ENCODE measurements at places on chromosomes 16 and 17. TPM values are rescaled to one million over a fixed set of nuclear protein-coding genes. Genes with fewer than 3 reads are reported as not detected.
A peak's percentile ranks its signal among the peaks of the same experiment; 100 is the strongest.

CD79B gene
- total RNA-seq, result 40.9 TPM

PSMB3 gene
- total RNA-seq, result 348 TPM

RDM1 gene
- total RNA-seq, result 10.4 TPM

PPM1E gene
- total RNA-seq, result 0.02 TPM

MYH11 gene
- total RNA-seq, result not detected

PIK3R5 gene
- total RNA-seq, result 22.4 TPM

MYL11 gene
- 1.6 TPM for total RNA-seq

TEKT1 gene
- total RNA-seq, result not detected

GSE1 gene
- total RNA-seq, result 16.0 TPM

LRRC46 gene
- 0.29 TPM for total RNA-seq

- no peak for DNase-seq
Measured at GRCh38 chr16:56005958-56006357, 130.8 kb upstream of the CES5A start.

DNA sequence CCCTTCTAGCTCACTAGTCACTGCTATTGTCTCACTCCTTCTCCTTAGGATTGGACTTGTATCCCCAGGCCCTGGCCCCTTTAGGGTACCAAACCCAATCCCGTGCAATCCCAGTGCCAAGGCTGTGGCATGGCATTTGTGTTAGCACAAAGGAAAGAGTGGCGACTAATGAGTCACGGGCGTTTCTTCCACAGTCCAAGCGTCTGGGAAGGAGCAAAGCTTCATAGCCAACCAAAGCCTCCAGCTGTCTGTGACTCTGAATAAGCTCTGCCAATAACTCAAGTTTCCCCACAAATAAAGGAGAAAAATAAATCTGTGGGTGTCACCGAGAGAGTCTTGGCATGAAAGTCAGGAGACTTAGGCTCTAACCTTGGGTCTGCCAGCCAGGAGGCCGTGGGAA lies 54.6 kb upstream of the COX10 start:
- DNase-seq, result no peak

DNA sequence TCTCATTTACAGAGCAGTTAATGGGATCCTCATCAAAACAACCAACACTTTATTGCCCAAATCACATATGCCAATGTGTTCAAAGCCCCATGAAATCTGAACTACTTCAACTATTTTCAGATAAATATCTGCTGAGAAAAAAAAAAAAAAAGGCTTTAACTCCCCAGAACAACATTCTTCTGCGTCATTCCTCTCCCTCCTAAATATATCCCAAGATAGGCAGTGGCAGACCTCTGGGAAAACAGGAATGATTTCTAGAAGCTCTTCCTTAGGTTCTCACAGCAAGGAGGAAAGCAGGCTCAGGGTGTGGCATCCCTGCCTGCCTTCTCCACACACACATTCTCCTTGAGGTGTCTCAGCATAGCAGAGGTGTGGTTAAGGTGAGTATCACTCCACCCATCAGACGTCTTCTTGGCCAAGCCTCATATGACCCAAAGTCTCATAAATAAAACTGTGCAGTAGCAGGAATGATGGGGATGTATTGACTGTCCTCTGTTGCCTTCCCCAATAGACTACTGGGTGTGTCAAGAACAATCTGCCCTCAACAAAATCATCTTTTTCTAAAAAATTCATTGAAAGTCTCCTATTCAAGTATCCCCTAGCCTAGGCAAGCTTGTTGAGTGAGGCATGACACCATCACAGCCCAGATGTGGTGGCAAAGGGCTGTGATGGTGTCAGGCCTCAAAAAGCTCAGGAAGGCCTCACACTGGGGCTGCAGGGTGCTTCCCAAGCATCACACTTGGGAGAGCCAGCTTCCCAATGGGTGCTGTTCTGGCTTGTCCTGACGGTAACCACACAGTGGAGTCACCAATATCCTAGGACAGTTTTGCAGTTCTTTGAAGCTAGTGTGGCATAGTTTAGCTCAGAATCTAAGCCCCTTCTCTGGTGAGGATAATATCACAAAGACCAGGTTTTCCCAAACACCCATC lies 135.4 kb upstream of the SOX9 start:
- DNase-seq, result no peak

GRCh38 chr17:76265624-76266243 lies 586 bp downstream of the UBALD2 start:
- DNase-seq, result peak; percentile 70

DNA sequence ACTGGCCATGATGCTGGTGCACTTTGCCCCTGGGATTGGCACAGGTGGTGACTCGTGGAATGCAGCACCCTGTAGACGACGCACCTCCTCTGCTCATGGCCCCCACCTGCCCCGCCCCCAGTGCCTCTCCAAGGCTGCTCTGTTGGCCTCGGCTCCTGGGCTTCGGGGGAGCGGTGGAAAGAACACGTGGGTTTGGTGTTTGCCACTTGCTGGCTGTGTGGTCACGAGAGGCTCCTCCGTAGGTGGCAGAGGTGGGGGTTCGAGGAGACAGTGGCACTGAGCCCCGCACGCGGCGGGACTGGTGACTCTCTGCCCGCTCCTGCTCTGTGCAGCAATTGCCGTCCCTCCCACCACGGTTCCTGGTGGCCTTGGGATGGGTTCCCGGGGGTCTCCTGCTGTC lies 82.8 kb upstream of the ZNF750 start:
- DNase-seq, result no peak

DNA sequence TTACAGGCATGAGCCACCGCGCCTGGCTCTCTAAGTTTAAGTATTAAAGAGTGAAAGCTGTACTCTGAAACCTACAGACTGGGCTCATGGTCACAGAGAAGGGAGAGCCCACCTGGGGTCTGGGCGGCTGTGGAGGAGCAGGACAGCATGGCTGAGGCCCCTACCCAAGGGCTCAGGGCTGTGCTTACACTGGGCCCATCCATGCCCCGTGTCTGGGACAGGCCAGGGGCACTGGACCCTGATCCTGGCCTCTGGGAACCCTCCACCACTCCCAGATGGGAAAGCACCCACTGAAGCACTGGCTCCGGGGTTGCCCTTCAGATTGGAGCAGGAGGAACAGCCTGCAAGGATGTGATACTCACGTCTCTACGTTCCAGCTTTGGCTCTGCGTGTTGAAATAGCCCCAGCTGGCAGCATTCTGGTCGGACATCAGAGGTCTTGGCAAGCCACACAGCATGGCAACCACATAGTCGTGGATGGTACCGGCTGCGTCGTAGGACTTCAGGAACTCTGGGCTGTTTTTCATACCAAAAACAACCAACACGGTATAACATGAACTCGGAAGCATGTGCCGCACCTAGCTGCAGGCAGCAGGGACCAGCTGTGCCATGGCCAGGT lies 13.0 kb downstream of the SHPK start:
- DNase-seq, result no peak

- DNase-seq, result no peak
Measured at GRCh38 chr17:77148940-77149510, 8.3 kb downstream of the SEC14L1 start.

DNA sequence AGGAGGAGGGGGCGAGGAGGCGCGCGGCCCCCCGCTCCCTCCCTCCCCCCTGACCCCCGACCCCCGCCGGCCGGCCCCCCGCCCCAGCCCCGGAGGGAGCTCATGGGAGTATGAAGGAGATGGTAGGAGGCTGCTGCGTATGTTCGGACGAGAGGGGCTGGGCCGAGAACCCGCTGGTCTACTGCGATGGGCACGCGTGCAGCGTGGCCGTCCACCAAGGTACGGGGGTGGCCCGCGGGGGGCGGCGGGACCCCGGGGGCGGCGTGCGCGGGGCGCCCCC lies 390 bp downstream of the MLLT6 start:
- no peak for DNase-seq

GRCh38 chr16:81261049-81261648 lies 22.7 kb downstream of the BCO1 start:
- DNase-seq, result peak; percentile 49

DNA sequence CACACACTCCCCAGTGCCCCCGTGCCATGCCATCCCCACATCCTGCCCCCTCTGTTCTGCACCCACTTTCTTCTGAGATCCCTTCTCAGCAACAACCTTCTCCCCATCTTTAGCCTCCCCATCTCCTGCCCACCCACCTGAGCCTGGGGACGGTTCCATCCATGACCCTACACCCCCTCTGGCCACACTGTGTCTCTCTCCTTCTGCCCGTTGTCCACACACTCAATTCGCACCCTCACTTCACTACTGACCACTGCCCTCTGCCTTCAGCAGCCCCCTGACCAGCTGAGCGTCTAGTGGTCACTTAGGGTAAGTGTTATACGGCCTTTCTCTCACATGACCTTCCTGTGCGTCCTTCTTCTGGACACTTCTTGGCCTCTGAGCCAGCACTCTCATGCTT lies 6.1 kb downstream of the ARHGAP27 start:
- no peak for DNase-seq

- DNase-seq, result peak; percentile 18
Measured at GRCh38 chr17:55601874-55602364, 90.7 kb upstream of the SMIM36 start.

- DNase-seq, result no peak
Measured at GRCh38 chr17:73324711-73325526, 13.1 kb upstream of the CDC42EP4 start.

DNA sequence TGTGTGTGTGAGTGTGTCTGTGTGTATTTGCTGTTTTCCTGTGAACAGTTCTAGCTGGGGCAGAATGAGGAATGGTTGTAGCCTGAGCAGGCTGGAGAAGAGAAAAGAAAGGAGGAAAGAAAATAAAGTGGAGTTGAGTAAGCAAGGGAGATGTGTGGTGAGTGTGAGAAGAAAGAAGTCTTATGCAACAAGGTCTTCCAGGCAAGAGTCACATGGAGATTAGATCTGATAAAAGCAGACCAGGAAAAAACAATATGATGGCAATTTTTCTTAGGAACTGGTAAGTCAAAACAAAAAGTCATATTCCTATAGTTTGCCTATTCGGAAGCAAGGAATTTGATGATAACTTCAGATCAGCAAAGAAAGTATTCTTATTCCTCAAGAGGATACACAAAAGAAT lies 125.0 kb downstream of the HS3ST3A1 start:
- DNase-seq, result no peak

DNA sequence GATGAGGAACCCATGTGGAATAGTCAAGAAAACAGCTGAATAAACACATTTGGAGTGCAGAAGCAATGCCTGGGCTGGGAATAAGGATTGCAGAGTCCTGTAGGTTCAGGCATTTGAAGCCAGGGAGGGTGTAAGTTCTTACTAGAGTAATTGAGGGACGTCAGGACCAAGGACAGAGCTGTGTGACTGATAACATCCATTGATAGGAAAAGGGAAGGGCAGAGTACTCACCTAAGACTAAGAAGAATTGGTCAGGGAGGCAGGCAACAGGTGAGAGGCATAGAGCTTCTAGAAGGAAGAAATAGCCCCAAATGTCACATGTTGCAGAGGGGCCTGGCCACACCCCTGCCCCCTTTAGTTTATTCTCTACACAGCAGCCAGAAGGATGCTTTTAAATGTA lies 79.8 kb upstream of the TMEM132E start:
- DNase-seq, result no peak

DNA sequence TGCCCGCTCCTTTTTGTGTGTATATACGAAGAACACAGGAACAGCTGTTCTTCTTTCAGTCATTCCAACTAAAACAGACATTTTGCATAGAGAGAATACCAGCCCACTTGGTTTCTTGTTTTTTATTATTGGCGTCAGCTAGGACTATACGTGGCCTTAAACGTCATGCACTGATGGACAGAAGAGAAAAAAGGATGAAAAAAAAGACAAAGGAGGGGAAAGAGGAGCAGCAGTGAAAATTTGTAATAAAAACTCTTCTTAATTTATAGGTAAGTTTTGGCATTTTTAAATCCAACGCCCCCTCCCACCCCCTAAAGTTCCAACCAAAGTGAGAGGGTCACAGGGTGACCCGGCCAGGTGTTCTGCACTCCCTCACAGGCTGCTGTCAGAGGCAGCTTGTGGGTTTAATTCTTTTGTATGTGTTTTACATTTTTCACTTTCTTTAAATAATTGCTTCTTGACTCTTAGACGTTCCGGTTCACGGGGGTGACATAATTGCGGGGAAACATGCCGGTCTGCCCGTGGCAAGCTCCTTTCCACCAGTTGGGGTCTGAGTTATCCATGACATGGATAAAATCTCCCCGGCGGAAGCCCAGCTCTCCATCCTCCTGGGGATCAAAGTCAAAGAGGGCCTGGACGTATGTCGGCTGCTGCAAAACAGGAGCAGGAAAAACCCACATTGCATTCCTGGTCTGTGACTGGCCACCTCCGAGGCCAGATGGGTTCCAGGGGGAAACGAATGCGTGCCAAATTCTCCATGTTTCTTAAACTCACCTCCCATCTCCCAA lies 30.9 kb upstream of the SLC25A19 start:
- no peak for DNase-seq

DNA sequence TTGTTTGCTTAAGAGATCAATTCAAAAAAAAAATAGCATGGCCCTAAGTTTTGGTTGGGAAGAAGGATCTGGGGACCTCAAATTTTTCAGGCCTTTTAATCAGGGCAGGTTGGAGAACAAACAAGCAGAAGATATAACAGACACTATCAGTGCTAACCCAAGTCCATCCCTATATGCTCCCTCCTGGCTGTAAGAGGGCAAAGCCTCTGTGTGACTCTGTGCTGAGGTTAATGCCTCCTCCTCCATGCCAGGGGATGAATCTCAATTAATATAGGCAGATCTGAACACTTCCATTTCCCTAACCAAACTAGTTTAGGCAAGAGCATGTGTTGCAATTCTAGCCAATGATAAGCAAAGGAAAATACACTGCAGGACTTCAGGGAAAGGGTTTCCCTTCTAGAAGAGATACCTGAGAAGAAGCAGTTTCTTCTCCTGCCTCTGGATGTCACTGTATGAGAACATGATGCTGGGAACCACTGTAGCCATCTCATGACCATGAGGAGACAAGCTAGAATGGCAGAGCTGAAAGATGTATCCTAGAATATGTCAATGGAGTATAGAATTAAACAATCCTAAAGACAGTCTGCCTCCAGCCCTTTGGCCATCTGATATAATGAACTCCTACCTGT lies 76.0 kb downstream of the CHD9NB start:
- no peak for DNase-seq

DNA sequence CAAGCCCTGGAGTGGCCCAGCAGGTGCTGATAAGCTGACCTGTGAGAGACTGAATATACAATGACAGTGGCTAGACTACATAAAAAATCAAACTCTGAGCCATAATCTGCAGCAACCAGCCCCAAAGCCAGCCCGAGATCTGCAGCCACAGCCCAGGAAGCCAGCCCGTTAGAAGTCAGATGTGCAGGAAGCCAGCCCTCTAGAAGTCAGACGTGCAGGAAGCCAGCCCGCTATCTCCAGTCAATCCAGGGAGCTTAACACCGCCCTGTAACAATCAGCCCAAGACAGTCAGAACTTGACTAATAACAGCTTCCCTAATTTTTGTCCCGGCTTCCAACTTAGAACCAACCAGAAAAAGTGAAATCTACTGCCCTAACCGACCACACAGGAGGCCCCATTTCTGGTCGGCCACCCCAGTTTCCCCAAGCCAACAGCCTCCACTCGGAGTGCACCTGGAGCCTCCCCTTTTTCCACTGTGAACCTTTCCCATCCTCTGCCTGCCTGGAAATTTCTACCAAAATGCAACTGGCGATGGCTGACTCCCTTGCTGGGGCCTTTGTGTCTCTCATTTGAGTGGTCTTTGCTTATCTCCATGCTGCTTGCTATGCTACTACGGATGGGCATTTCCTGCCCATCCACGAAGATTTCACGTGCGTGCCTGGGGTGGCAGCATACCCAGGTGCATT lies 769.3 kb downstream of the KCNJ18 start:
- no peak for DNase-seq

- no peak for DNase-seq
Measured at GRCh38 chr17:51699303-51699702, 439.0 kb downstream of the UTP18 start.

All from activated CD4-positive, alpha-beta memory T cell treated with anti-CD3 and anti-CD28 coated beads for 36 hours (primary cell).